ENCODE measurements at places on chromosomes 16 and 17.

GRCh38 chr17:81082177-81083073 lies 47.5 kb downstream of the BAIAP2 start:
- DNase-seq = no peak

- no peak for DNase-seq
Observed at GRCh38 chr16:48810803-48811453, 200.9 kb upstream of the N4BP1 start.

DNA sequence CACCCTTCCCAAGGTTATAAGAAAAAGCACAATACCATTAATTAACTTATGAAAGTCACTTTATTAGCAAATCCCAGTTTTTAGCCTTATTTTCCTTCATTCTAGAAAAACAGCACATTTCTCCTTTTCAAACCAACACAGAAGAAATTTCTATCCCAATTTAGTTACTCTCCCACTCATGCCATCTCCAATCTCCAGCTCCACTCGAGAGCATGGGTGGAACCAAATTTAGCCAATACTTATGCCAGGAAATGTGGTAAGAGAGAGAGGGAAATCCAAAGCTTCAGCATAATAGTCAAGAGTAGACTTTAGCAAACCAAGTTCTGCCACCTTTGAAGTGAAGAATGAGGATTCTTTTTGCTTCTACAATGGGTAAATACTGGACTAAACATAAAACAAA lies 288.8 kb downstream of the KIF2B start:
- no peak for DNase-seq

- DNase-seq = no peak
Observed at GRCh38 chr17:37829592-37830123, 84.8 kb upstream of the HNF1B start.

DNA sequence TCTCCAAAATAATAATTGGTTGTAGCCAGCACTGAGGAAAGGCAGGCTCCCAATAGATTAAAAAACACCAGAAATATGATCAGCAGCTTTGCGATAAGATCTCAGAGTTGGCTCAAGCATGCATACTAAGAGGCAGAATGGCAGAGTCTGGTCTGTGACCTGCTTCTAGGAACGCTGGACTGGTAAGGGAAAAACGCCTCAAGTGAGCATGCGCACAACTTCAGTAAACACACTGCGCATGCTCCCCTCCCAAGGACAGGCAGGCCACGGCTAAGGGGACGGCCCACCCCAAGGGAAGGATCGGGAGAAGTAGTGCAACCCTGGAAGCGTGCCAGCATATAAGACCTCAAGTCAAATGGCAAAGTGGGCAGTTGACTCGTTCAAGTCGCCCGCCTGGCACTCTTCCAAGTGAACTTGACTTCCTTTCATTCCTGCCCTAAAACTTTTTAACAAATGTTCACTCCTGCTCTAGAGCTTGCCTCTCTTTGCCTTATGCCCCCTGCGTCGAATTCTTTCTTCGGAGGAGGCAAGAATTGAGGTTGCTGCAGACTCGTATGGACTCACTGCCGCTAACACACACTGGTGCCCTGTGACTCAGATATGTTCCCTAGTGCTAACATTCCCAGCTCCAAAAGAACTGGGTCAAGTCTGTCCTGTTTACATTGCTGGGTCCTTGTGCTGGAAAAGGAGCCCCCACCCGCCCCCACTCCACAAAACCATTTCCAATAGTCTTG lies 22.4 kb upstream of the PRM1 start:
- DNase-seq = no peak

- no peak for DNase-seq
Observed at GRCh38 chr16:75460446-75460845, 4.0 kb downstream of the TMEM170A start.

GRCh38 chr17:29091606-29092289 lies 48.8 kb downstream of the PIPOX start:
- no peak for DNase-seq

DNA sequence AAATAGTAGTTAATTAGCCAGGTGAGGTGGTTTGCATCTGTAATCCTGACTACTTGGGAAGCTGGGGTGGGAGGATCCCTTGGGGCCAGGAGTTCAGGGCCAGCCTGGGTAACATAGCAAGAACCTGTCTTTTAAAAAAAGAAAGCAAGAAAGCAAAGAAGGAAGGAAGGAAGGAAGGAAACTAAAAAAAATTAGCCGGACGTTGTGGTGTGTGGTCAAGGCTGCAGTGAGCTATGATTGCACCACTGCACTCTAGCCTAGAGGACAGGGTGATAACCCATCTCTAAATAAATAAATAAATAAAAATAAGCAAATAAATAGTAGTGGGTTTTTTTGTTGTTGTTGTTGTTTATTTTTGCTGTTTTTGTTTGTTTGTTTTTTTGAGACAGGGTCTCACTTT lies 39.3 kb upstream of the MAP2K6 start:
- DNase-seq = no peak

GRCh38 chr16:23788685-23789084 lies 33.9 kb downstream of the CHP2 start:
- no peak for DNase-seq

GRCh38 chr16:12016291-12016947 lies 39.9 kb downstream of the SNX29 start:
- no peak for DNase-seq

DNA sequence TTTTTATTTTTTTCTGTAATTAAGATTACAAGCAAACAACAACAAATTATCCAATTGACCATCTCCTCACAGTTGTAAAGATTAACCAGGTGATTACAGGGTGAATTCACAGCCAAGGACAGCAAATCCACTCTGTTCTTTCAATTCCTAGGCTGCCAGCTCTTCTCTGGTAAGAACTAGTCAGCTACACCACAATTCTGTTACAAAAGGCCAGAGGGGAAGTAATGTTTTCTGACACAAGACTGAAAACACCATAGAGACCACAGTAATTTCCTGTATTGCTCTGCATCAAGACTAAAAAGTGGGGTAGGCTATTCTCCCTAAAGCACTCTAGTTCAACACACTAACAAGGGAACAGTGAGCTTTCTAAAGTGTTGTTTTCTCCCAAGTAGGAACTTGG lies 10.6 kb downstream of the CA10 start:
- DNase-seq = no peak

DNA sequence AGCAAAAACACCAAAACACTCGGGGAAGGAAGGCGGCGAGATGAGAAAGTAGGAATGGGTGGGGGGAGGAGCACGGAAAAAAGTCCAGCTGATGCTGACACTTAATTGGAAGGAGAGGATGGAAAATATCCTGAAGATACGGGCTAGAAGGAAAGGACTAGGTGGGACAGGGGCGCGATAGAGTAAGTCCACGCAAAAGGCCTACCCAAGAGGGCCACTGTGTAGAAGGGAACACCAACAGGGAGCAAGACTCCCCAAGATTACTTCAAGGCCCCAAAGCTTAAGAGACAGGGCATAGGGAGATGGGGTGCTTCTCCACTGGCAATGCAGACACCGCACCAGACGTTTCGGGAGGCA lies 736 bp downstream of the APPBP2 start:
- peak; percentile 42 for DNase-seq

- peak; percentile 83 for DNase-seq
Observed at GRCh38 chr16:72501739-72502593, 330.0 kb upstream of the PMFBP1 start.

GRCh38 chr17:58913971-58914769 lies 158.5 kb downstream of the PPM1E start:
- no peak for DNase-seq

DNA sequence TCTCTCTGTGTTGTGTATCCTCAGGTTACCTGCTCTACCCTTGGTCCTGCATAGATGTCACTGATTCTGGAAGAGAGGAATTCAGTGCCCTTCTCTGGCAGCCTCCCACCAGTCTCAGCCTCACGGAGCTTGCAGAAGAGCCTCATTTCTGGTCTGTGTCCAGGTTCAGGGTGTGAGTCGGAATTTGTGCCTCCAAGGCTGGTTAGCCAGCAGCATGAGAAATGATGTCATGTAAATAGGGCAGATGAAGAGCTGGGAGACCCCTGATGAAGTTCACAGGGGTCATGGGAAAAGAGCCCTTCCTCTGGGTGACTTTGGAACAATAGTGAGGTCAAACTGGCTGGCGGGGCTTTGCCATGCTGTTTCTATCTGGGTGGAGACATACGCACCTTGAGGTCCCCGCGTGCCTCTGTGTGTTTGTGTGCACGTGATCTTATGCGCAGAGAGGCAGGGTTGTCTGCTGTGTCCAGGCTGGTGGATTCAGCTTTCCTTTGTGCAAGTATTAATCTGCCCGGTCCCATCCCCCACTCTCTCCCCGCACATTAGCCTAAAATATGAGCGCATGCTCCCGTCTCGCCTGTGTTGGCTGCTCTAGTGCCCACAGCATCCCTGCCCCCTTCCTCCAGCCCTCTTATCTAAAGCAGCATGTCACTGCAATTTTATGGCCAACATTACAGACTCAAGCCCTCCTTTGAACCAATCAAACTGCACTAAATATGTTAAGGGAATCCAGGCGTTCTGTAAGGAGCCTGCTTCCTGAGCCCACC lies 256.3 kb upstream of the ZFHX3 start:
- no peak for DNase-seq

- no peak for DNase-seq
Observed at GRCh38 chr16:23152386-23153178, 3.3 kb upstream of the USP31 start.

DNA sequence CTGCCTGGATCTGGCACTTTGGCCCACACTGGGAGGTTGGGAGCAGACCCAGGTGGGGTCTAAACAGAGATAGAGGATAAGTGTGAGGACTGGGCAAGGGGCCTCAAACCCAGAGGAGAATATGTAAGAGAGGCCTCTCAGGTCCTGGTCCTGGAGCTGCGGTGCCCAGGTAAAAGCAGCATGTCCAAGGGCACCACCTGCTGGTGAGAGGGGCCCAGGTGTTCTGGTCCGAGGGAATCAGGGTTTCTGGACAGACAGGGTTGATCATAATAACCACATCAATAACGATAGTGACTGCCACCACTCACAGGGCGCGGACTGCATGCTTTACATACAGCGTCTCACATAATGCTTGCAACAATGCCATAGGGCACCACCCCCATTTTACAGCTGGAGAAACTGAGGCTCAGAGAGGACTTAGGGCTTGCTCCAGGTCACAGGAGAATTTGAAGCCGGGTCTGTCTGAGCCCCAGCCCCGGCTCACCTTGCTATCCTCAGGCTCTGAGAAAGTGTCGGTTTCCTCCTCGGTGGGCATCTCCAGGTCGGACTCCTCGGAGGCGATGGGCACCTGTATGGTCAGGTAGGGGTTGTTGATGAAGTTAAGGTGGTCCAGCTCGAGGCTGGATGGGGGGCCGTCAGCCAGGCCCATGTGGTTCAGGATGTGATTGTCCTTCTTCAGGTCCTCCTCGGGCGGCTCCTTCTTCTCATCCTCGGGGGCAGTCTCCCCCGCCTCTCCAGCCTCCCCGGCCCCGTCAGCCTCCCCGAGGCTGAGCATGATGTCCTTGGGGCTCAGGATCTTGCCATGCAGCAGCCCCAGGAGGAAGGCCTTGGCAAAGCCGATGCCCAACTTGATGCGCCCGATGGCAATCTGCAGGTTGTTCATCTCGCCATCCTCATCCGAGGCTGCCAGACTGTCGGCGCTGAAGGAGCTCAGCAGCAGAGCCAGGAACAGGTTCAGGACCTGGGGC lies 19.1 kb upstream of the CD79B start:
- peak; percentile 46 for DNase-seq

DNA sequence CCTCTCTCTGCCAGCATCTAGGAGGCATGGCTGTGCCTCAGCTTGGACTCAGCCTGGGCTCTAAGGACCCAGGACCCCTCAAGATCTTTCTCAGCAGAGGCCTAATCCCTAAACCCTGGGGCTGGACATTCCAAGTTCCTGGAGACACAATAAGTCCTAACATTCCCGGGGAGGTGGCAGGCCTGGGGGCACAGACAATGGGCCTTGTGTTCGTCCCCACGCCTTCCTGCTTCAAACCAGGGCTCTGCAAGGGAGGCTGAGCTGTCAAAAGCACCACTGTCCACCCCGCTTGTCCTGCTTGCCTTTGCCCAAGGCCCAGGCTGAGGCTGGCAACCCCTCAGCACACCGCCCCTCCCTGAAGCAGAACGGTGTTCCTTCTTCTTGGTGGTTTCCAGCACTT lies 13.7 kb downstream of the SDK2 start:
- no peak for DNase-seq

DNA sequence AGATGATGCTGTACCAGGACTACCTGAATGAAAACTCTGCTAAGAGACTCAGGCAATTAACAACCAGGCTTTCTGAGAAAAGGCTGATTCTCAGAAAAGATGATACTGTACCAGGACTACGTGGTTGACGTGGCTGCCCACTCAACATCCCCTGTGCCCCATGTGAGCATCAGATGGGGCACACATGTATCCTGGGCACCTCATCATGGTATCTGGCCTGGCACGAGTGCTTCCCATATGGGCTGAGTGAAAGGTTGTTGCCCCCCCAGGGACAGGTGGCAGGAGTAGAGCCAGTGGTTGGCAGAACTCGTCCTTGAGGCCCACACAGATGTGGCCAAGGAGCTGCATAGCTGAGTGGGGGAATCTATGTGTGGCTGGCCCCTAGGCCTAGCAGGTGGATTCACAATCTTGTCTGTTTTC lies 3.5 kb upstream of the CES4A start:
- no peak for DNase-seq

GRCh38 chr17:65225061-65225460 lies 87.9 kb downstream of the RGS9 start:
- DNase-seq = no peak

DNA sequence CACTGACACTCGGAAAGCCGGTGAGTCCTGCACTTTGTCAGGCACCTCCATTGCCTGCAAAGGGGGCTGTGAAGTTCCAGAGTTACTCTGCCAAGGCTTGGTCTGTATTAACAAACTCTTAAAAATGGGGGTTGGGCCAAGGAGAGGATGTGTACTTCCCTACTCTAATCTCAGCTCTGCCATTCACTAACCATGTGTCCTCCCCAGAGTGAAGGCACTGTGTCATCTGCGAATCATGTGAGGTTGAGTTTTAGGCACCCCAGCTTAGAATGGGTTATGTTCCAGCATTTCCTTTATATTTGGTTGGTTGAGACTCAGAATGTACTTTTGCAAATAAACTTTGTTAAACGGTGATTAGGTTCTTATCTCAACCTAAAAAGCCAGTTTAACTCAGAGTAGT lies 24.9 kb downstream of the ERCC4 start:
- no peak for DNase-seq

GRCh38 chr16:56094231-56094630 lies 97.1 kb upstream of the GNAO1 start:
- DNase-seq = no peak

DNA sequence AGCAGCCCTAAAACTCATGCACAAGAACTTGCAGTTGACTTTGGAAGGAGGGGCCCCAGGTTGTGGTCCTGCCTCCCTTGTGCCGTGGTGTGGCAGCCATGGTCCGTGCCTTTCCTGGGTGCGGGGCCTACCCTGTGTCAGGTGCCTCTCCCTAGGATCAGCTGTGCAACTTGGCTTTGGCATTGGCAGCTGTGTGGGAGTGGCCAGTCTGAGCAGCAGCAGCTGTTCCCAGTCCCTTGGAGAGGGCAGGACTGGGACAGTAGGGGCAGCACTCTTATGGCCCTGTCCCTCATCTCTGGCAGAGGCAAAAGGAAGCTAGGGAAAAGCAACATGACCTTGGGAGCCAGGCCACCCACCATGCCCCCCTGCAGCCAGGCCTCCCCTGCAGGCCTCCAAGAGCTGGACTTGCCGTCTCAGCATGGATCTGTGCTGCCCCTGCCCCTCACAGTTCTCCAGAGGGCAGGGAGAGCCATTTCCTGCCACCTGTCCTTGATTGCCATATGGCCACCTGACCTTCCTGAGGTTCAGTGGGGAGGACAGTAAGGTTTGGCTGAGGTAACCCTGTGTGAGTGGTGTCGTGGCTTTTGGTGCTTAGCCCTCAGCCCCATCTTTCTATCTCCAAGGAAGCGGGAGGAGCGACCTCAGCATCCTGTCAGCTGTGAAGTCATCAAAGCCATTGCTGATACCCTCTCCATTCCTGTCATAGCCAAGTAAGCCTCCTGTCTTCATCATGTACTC lies 15.5 kb upstream of the NFATC3 start:
- no peak for DNase-seq

GRCh38 chr16:72939247-72939646 lies 108.7 kb downstream of the ZFHX3 start:
- DNase-seq = no peak

Measured in HAP-1 (cell line).